ENCODE measurements at places on chromosomes 12 and 14.

GRCh38 chr12:80935111-80935510 is 2.6 kb downstream of the LIN7A start:
- no peak for DNase-seq

- no peak for DNase-seq
These were observed at the start of gene SLC39A2 for GRCh38 chr14:20998674-20999366. SLC39A2 (plus strand) TSS chr14:20999293; CDS start chr14:20999447, 154 bp downstream.

DNA sequence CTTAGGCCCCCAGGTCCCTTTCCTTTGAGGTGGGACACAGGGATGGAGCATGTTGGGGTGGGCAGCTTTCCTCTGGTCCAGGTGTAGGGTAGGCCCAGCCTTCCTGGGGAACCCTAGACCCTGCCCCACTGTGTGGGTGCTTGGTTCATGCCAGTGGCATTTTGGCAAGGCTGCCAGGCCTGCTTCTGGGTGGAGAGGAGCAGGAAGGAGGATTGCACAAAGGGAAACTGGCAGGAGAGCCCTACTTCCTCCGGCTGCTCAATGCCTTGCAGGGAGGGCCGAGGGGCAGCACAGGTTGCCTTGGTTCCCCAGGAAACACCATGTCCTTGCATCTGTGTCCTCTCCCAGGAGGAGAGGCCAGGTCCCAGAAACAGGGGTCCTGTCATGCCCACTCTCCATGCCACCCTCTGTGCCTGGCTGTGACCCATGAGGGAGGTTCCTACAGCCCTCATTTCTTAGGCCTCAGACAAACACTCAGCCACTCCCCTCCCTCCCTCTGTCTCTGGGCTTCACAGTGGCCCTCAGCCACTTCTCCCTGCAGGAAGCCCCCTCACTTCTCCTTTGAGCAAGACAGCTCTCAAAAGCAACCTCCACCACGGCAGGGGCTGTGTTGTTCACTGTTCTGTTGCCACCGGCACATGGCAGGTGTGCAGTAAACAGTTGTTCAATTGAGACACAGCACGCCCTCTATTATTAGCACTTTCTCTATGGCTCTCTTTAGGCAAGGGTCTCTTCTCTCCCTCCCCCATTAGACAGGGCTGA is 6.8 kb upstream of the KRT80 start:
- DNase-seq, result no peak

DNA sequence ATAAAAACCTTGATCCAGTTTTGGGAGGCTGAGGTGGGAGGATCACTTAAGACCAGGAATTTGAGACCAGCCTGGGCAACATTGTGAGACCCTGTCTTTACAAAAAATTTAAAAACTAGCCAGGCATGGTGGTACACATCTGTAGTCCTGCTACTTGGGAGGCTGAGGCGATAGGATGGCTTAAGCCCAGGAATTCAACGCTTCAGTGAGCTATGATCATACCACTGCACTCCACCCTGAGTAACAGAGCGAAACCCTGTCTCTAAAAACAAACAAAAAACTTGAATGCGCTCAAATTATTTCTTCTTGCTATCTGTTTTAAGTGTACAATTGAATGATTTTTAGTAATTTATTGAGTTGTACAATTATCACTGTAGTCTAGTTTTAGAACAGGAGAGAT is 20.1 kb downstream of the WDR20 start:
- DNase-seq, result no peak

DNA sequence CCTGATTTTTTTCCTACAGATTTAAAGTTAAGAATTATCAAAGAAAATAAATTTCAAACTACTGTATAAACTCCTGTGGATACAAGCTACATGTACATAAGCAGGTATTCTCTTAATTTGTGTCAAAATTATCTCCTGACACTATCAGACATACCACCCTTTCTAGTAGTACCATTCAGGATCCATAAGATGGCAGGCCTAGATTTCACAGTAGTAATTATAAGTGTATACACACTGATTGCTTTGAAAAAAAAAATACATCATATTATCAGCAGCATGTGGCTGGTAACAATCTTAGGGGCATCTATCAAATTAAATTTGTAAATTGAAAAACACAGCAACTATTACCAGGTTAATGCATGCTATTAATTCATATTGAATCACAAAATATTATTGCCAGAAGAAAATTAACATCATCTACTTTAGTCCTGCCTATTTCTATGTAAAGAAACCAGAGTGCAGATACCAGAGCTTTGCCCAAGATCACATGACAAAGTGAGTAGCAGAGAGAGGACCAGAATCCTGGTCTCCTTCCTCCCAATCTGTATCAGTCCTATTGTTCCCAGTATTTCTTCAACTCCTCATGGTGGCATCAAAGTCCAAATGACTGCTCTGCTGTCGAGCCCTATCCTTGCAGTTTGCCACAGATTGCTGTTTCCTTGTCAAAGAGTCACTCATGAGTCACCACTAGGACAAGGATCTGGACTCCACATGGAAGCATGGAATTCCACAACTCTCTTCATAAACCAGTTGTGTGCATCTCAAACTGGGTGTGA is 27.7 kb upstream of the CALM1 start:
- DNase-seq, result no peak

DNA sequence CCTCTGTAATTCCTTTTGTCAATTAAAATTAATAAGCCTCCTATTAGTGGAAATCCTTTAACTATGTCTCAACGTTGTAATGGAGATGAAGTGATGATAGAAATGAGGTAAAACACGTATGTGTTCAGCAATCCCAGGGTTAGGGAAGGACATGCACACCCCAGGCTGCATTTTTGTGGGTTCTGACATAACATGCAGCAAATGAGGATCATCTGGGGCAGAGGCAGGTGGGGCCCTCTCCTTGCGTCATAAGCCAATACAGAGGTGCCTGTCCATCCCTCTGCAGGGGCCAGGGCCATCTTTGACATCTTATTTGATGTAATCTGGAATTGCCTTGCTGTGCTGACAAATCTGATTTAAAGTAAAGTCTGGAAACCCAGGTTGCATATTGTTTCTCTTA is 73.2 kb downstream of the MYRFL start:
- DNase-seq, result no peak

DNA sequence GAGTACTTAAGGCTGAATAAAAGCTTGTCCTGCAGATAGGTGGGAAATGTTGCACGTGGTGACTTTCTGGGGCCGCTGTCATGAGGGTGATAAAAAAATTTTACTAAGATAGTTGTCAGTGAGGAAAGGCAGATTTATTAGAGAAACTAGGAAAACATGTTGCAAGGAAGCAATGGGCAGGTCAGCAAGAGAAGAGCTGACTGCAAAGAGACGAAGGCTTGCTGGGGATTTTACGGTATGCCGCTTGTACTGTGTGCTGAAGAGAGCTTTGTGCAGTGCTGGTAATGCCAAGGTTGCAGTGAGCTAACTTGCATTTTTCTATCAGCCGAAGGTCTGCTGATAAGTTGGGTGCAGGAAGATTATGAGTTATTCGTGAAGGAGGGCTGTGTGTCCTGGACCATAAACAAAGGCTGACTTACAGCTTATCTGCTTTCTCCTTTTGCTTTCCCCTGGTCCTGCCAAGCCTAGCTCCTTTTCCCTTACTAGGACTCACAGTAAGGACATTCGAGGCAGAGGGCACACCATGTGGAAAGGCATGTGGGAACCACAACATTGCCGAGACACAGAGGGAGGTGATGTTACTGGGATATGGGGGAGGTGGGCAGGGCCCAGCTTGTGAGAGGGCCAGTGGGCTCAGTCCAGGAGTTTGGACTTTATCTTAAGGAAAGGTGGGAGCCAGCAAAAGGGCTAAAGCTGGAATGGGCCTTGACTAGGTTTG is 7.4 kb upstream of the CCDC88C start:
- DNase-seq, result no peak

DNA sequence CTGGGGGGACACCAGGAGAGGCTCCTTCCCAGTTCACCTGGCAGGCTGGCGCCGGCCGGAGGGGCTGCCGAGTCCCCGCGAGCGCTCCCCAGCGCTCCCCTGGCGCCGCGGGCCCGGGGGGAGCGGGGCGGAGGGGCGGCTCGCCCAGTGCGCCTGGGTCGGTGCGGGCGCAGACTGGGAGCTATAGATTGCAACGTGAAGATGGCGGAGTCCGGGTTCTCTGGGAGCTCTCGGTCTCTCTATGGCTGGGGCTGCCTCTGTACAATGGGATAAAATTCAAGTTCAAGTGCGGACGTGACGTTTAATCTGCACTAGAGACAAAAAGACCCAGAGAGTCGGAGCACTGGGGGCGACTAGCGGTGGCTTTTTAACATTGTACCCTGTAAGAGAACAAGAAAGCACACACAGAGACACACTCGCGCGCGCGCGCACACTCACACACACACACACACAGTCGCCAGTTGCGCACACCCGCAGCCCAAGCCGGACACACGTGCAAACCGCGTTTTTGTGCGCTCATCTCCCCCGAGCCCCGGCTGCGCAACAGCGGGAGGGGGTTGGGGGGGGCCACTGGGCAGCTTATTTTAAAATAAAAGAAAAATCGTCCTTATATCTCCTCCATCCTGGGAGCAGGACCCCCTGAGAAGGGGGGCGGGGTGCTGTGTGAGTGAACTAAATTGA is at the start of gene BCL11B:
BCL11B (minus strand) TSS at position 247 of the 681 bp plus-strand sequence. CDS start 979 bp downstream, outside the sequence.
- DNase-seq, result peak; percentile 95

GRCh38 chr14:38554026-38554425 is 298.1 kb upstream of the CLEC14A start:
- DNase-seq, result no peak

DNA sequence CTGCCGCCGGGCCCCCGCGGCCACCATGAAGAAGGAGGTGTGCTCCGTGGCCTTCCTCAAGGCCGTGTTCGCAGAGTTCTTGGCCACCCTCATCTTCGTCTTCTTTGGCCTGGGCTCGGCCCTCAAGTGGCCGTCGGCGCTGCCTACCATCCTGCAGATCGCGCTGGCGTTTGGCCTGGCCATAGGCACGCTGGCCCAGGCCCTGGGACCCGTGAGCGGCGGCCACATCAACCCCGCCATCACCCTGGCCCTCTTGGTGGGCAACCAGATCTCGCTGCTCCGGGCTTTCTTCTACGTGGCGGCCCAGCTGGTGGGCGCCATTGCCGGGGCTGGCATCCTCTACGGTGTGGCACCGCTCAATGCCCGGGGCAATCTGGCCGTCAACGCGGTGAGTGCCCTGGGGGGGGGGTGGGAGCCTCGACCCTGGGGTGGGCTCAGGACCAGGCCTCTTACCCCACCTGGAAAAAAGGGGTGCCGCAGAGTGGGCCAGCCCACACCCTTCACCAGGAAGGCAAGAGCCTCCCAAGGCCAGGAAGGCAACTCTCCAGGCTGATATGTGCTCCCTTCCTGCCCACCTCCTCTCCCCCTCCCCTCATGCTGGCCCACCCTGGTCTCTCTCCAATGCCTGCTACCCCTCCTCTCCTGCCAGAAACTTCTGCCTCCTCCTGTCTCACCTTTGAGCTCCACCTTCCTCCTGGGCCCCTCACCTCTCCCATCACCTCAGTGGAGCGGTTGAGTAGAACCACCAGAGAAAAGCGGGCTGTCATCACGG is 507 bp downstream of the AQP5 start:
- no peak for DNase-seq

DNA sequence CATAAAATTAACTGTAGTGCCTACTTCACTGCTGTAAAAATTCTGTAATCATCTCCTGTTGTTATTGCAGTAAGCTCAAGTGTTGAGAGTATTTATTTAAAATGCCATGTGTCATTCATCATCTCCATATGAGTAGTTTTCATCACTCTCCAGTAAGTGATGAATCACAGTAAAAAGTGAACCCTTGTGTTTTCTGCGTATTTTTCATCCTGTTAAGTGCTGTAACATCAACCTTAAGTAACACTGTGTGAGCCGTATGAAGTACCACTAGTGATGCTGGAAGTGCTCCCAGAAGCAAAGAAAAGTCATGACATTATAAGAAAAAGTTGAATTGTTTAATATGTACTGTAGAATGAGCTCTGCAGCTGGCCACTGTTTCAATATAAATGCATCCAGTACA is 55.4 kb downstream of the SLCO1B3 start:
- DNase-seq, result no peak

DNA sequence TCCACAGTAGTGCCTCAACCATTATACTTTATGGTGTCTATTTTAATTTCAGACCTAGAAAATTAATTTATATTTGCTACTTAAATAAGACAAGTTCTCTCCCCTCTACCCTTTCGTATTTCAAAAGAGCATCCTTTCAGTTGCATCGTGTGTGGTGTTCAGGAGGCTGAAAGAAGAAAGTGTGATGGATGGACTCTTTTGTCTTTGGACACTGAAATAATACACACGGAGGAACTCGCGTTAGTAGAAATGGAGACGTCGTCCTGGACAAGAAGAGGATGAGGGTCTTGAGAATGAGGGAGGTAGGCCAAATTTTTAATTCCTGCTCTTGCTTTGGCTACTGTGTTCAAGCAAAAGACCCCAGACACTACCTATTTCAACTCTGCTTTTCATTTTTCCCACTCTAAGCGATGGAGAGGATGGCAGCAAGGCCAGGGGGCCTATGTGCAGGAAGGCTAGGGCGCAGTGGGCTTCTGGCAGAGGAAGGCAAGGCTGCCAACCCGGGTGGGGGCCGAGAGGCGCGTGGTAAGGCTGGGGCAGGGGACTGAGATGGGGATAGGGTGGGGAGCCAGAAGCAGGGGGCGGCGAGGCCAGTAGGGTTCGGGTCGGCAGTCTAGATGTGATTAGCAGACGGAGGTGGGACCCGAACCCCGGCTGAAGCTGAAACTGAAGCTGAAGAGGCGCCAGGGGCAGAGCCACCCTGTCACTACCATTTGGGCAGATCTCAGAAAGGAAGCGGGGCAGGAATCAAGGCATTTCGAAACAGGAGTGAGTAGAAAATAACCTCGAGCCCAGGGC is 722 bp downstream of the TMED8 start:
- DNase-seq, result peak; percentile 61

DNA sequence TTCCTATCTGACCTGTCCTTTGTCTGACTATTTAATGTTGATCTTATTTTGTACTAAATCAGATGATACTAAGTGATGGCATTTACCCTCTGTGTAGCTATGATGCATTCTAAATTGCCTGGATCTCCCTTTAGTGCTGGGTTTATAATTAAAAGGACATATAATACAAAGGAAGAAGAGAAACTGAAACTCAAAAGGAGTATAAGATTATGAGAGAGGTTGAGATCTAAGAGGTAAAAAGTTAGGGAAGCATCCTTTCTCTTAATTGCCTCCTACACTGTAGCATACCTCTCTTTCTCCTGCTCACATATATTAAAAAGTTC is 86.9 kb upstream of the MON2 start:
- no peak for DNase-seq

GRCh38 chr12:1481906-1482305 is 112.5 kb downstream of the FBXL14 start:
- DNase-seq, result no peak

- peak; percentile 29 for DNase-seq
These were observed 579.2 kb downstream of the BCL11B start for GRCh38 chr14:98692832-98693231.

Measured in activated CD4-positive, alpha-beta T cell treated with anti-CD3 and anti-CD28 coated beads, Interleukin-2, Interleukin-6, amounts not matched to agents 100 ng/mL and 50 ng/mL, durations not matched to agents 16 hours and 8 hours (primary cell).